Epithelial cell of prostate (primary cell): ENCODE measurements at places on chromosomes 1 and 21.

GRCh38 chr21:29213513-29214385 lies 83.3 kb downstream of the MAP3K7CL start:
- no peak for DNase-seq

GRCh38 chr1:114353262-114353661 lies 157.7 kb downstream of the TRIM33 start:
- peak; percentile 44 for DNase-seq

- DNase-seq = no peak
These were observed 55.6 kb upstream of the PRMT6 start for GRCh38 chr1:107000902-107001301.

DNA sequence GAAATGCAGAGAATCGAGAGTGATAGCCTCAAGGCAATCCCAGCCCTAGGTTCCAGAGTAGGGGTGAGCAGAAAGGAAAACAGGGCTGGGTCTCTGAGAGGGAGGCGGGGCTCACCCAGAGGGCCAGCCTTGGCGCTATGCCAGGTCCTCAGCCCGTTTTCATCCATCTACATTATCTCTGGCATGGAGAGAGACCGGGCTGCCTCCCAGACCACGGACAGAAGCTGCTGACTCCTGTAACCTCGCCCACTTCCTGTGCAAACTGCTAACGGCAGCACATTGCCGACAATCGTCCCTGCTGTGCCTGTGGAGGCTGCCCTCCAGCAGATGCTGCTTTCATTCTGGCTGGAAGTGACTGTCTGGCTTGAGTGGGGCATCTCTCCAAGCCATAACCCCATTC lies 569.1 kb downstream of the NPHP4 start:
- DNase-seq = no peak

DNA sequence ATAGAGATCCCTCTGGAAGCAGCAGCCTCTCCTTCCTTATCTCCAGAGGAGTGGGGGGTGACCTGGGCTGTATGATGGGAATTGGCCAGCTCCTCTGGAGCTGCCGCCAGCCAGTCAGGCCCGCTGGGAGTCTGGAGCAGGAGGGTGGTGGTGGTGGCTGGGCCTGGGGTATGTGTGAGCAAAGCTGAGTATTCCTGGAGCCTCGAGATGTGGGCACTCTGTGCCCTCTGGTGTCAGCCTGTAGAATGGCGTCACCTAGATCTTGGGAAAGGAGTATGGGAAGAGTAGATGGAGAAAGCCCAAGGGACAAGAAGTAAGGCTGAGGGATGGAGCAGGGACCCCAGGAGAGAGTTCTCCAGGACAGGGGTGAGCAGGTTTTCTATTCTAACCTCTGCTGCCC lies 16.0 kb downstream of the VANGL2 start:
- no peak for DNase-seq

DNA sequence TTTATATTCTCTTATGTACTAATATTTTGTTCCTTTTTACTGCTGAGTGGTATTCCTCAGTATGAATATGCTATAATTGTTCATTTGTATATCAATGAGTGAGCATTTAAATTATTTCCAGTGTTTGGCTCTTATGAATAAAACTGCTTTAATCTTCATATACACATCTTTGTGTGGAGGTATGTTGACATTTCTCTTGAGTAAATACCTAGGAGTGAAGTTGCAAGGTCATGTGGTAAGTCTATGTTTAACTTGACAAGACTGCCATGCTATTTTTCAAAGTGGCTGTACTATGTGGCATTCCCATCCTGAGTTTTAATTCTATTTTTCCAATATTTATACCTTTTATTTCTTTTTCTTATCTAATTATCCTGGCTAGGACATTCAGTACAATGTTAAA lies 124.2 kb downstream of the ADSS2 start:
- no peak for DNase-seq

- no peak for DNase-seq
These were observed 9.2 kb downstream of the ERRFI1 start for GRCh38 chr1:8016895-8017241.

GRCh38 chr1:158147401-158147800 lies 33.3 kb upstream of the CD1D start:
- DNase-seq = no peak

GRCh38 chr1:43238991-43239469 lies 30.8 kb upstream of the TMEM125 start:
- DNase-seq = no peak

DNA sequence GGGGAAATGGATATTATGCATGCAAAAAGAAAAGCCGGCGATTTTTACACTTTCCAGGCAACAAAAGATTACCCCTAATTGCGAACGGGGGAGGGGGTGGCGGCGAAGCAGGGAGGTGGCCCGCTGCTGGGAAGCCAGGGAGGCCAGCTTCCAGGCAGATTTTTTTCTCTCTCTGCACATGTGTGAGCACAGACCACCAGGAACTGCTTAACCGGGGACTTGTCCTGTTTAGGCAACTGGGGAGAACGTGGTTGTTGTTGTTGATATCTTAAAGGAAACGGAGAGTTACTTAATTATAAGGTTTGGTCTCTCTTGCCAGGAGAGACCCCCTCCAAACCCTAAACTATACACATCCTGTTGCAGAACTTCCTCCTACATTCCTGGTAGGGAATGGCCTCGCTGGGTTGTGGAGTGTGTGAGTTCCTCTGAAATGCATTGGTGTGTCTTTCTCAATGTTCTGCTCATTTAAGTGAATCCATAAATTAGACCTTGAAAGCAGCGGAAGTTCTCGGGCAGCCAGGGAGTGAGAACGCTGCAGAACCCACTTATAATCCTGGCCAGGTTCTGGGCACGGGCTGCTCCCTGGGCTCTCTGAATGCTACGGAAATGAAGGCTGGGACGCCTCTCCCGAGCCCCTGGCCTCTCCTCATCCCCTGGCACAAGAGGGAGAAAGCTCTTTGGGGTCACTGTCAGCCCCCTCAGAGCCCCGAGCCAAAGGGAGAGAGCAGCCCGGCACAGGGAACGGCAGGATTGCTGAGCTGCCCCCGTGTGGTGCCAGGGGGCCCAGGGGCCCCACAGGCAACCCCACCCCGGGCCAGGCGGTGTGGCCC lies 250.0 kb downstream of the FOXD2 start:
- DNase-seq = no peak
